Fibroblast of gingiva (primary cell): ENCODE measurements at places on chromosomes 16 and 17.

GRCh38 chr17:862582-862981, 80.4 kb downstream of the MRM3 start:
- no peak for DNase-seq

GRCh38 chr16:12148120-12148519, 171.6 kb downstream of the SNX29 start:
- no peak for DNase-seq

DNA sequence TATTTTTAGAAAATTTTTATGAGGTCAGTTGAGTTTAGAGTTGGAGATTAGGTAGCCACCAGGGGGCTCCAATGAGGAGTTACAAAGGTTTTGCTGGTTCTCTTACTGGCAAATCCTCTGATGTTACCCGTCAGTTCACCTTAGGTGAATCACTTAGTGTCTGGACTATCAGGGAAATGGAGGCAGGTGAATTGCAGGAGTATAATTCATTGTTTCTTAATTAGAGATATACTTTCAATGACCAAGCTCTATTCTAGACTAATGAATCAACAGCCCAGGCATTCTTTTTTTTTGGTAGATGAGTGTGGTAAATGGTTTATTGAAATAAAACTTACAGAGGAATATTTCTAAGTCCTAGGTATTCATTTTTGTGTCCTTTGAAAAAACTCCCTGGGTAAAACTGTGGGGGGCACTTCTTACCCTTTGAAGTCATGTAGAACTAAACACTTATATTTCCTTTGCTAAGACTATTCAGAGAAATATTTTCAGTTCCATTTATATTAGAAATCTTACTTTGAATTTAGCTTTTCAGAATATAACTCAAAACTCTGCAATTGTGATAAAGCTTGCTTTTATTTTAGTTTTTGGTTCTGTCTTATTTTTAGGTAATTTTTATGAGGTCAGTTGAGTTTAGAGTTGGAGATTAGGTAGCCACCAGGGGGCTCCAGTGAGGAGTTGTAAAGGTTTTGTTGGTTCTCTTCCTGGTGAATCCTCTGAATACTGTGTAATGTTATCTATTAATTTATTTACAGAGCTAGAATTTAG, 17.7 kb downstream of the PSMD11 start:
- DNase-seq: peak; percentile 30

- DNase-seq: no peak
Observed at GRCh38 chr16:4752351-4753100, 14.4 kb downstream of the ZNF500 start.

- no peak for DNase-seq
Observed at GRCh38 chr16:65353183-65353582, 231.3 kb upstream of the CDH11 start.

DNA sequence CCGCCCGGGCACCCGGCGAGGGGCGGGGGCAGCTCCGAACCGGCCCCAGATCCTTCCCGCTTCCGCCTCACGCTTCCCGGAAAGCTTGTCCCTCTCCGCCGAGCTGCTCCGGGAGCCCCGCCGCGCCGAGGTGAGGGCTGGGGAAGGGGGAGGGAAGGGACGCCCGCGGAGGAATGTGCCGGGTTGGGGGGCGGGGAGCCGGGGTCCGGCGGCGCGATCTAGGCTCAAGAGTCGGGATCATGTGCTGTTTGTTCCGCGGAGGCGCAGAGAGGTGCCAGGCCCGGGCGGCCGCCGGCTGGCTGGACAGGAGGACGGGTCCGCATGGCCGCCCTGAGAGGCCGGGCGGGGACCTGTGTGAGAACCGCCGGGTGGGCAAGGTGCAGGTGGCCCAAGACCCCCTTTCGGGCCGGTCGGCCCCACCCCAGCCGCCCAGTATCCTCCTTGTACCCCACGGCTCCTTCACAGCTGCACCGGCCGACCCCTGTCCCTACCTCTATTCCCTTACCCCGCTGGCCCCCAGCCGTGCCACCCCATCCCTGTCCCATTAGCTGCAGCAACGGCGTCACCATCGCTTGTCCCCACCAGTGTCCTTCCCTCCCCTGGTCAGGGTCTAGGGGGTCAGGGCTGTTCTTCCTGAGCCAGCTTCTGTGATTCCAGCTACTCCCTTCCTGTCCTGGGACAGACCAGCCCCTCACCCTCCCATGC, 429 bp downstream of the KIF1C start:
- no peak for DNase-seq

- DNase-seq: no peak
Observed at GRCh38 chr16:74200921-74201320, 95.7 kb upstream of the PSMD7 start.

GRCh38 chr16:12405089-12405488, 398.6 kb downstream of the CPPED1 start:
- no peak for DNase-seq

DNA sequence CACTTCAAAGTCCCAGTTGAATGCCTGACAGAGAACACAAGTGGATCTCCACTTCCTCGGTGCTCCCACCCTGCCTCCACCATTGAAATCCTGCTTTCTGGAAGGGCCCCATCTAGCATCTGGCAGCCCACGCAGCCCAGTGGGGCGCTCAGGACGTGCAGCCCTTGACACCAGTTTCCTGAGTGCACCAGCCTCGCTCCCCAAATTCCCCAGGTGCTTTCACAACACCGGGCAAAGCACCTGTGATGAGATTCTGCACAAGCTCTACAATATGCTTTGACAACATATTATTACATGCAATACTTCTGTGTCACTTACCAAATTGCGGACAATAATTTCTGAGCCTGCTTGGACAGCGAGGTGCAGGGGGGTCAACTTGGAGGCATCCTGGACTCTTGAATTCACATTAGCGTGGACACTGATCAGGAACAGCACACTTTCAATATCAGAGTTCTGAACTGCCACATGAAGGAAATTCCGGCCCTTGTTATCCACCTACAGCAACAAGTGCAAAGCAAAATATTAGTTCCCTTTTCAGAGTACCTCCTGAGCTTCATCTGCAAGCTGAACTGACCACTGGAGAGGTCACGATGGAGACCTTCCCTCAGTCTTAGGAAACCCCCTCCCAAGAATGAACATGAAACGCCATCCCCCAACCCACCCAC, 33.9 kb downstream of the CYB5D2 start:
- DNase-seq: no peak

GRCh38 chr16:31710134-31710533, 163.5 kb upstream of the ZNF267 start:
- no peak for DNase-seq

- no peak for DNase-seq
Observed at GRCh38 chr16:85610059-85610445, 3.1 kb upstream of the GSE1 start.

GRCh38 chr17:21028192-21028591, 14.6 kb downstream of the USP22 start:
- no peak for DNase-seq

DNA sequence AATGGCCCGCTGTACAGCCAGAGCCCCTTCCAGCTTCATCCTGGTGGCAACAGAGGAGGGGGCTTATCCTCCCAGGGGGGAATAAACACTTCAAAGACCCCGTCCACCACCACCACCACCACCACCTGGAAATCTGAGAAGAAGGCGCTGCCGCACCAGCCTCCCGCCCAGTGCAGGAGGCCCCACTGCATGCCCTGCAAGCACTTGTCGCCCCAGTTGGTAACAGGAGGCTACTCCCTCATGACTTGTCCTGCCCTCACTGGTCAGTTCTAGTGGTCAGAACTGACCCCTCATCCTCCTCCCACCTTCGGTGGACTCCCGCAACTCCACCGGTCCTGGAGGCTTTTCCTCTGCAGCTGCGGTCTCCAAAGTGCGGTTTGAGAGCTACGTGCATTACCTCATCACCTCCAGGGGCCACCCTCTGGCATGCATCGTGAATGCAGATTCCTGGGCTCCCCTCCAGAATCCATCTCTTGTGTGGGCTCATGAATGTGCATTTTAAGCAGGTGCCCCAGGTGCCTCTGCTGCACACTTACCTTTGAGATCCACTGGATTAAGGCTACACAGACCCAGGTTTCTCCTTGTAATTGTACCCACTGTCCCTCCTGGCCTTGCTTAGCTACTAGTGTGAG, 71.8 kb downstream of the SRCIN1 start:
- DNase-seq: no peak
